Liver (tissue), 10 donors: ENCODE measurements at places on chromosomes 2 and 18. TPM values are rescaled to one million over a fixed set of nuclear protein-coding genes. Genes with fewer than 3 reads are reported as not detected.

ACOXL gene
- total RNA-seq: not detected

- no peak for DNase-seq
Measured at GRCh38 chr2:122183890-122184289, 428.4 kb downstream of the TSN start.

DNA sequence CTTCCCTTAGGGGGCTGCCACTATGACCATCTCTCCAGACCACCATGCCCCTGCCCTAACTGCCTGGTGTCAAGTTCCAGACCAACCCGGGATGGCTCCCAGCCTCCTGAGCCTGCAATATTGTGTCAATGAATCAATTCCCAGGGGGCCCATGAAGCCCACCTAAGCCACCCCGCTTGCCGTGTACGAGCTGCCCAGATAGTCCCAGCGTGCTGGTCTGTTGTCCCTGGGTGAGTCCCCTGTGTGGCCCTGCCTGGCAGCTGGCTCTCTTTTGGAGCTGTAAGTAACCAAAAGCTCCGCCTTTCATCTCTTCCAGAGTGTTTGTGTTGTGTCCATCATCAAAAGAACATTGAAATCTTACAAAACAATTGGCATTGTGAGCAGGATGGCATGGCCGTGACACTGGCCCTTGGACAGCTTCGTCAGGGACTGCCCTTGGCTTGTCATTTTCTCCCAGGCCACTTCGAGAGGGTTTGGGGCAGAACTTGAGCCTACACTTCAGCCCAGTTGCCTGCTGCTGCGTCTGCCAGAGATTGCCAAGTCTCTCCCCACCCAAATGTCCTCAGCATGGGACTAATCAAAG is 11.3 kb upstream of the MAL start:
- DNase-seq: no peak

- DNase-seq: no peak
Measured at GRCh38 chr2:75563591-75563990, 2.9 kb upstream of the EVA1A start.

- no peak for DNase-seq
Measured at GRCh38 chr2:202990501-202990900, 24.2 kb upstream of the NBEAL1 start.
